ENCODE measurements at places on chromosomes 11 and 22.

DNA sequence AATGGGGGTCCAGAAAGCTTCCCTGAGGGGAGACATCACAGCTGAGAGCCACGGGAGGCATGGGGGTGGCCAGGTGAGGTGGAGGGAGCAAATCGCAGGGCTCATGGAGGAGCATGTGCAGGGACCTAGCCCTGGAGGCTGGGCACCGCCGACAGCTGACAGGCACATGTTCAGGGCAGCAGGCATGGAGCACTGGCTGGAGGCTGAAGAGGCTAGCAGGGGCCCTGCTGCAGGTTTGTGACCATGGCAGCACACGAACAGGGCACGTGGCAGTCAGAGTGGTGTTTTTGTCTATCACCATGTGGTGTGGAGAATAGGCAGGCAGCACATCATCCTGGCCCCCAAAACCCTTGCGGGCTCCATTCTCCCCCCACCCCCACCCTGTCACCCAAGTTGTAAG is 10.1 kb upstream of the CDC42EP2 start:
- DNase-seq, result no peak

GRCh38 chr11:119635041-119635740 is 93.8 kb downstream of the NECTIN1 start:
- DNase-seq, result no peak

GRCh38 chr11:69297787-69298266 is 3.9 kb downstream of the MYEOV start:
- peak; percentile 62 for DNase-seq

DNA sequence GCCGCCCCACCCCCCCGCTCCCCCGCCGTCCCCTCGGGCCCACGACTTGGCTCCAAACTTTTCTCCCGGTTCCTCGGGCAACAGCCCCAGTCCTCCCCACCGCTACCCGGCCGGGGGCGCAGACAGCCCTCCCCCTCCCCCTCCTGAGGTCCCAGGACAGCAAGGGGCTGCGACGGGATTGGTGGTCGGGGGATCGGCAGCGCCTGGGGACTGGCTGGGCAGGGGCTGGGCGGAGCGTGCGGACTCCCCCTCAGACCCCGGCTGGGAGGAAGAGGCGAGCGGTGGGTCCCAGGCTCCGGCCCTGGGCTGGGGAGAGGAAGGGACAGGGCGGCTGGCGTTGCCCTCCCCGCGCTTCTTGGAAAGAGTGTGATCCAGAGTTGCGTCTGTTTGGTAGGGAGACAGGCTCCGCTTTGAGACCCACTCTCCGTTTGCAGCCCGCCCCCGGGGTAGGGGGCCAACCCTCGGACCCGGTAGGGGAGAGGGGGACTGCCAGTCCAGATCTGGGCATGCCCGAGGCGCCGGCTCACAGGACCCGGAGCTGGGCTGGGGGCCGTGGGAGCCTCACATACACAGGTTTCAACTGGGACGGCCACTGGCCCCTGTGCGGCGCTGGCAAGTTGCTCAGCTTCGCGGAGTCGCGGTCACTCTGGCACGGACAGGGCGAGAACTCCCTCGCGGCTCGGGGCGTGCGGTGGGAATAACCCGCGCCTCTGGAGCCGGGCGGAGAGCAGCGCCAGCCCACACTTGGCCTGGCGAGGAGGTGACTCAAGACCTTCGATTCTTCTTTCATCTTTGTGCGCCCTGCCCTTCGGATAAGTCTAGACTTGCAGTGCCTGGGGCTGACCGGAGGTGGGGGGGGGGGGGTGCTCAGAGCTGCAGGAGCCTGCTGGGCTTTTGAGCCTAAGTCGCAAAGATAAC is 999 bp downstream of the TSKU start:
- no peak for DNase-seq

DNA sequence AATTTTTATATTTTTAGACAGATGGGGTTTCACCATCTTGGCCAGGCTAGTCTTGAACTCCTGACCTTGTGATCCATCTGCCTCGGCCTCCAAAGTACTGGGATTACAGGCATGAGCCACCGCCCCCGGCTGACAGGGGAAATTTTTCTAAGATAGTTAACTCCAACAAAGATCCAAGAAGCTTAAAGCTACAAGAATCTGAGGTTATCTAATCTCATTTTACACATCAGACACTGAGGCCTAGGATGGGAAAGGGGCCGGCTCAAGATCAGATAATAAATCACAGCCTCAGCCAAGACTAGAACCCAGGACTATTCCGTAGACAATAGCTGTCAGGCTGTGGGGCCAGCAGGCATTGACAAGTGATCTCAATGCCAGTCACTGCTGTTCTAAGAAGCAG is 94.0 kb downstream of the AMBRA1 start:
- no peak for DNase-seq

DNA sequence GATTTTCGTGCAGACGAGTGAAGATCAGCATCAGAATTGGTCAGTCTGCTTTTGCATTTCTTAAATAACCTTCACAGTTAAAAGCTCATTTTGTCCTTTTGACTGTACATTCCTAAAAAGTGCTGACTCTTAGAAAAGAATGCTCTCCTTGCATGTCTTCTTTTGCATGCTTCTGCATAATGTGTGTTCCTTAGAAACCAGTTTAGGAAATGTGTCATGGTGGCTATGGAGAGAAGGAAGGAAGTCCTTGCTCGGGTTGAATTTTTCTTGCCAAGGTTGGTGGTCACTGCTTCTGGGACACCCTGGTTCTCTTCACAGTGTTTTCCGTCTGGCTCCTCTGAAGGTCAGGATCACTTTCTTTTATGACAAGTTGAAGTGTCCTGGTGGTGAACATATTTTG is 6.8 kb downstream of the AP2A2 start:
- no peak for DNase-seq

All from GM12865 (cell line).